ENCODE measurements at places on chromosomes 7 and 10. TPM values are rescaled to one million over a fixed set of nuclear protein-coding genes. Genes with fewer than 3 reads are reported as not detected.

The UPK3BL2 gene
- total RNA-seq, result 2.4 TPM

The HOXA4 gene
- 1.7 TPM for total RNA-seq

The CCDC146 gene
- 0.48 TPM for total RNA-seq

The CRYGN gene
- not detected for total RNA-seq

The CBX3 gene
- total RNA-seq, result 279 TPM

All from A549 treated with Mapracorat at 1 μM for 4 hours (cell line).